ENCODE measurements at places on chromosomes 1 and 21.

GRCh38 chr1:53348486-53349368 lies 20.9 kb upstream of the LRP8 start:
- DNase-seq = no peak

- no peak for DNase-seq
Observed at GRCh38 chr1:67338642-67339041, 31.0 kb downstream of the IL12RB2 start.

DNA sequence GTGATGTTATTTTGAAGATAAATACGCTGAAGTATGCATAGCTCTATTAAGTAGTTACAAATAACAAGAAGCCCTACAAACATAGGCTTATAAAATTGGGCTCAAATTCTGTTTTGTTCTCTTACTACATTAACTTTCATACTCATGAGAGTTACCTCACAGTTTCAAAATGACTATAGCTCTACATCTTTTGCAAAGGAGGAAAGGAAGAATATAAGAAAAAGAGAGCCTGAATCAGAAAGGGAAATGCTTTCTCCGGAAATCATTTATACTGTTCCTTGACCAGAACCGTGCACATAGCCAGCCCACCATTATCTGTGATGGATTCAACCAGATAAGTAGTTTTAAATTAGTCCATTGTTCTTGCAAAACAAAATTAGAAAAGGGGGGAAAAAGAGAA lies 1252.1 kb downstream of the NCAM2 start:
- DNase-seq = no peak

DNA sequence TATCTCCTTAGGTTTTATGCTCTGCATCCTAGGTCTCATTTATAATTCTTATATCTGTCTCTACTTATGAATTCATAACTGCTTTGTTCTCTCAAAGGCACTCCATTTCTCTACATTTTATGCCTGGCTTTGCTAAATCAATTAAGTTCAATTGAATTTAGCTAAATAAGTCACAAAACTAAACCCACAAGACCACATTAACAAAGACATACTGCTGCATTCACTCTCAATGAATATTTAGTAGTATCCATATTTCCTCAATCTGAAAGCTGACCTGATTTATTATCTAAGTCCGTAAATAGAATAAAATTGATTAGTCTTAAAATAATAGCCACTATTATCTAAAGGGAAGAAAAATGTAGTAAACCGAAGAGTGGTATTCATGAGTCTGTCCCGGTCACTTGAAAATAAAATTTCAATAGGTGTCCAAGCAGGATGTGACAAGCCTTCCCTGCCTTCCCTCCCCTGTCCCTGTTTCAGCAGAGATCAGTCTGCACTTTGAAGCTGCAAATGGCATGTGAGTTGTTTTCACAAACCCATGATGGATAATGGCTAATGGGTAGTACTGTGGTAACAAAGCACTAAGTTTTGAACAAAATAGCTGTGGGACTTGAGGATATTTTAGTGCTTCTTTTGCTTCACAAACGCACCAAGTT lies 295.0 kb upstream of the NCAM2 start:
- DNase-seq = no peak

GRCh38 chr21:40902299-40902698 lies 55.3 kb upstream of the DSCAM start:
- DNase-seq = no peak

- DNase-seq = no peak
Observed at GRCh38 chr1:101365186-101365585, 128.4 kb downstream of the S1PR1 start.

GRCh38 chr1:76832521-76832920 lies 34.8 kb upstream of the ST6GALNAC5 start:
- no peak for DNase-seq

DNA sequence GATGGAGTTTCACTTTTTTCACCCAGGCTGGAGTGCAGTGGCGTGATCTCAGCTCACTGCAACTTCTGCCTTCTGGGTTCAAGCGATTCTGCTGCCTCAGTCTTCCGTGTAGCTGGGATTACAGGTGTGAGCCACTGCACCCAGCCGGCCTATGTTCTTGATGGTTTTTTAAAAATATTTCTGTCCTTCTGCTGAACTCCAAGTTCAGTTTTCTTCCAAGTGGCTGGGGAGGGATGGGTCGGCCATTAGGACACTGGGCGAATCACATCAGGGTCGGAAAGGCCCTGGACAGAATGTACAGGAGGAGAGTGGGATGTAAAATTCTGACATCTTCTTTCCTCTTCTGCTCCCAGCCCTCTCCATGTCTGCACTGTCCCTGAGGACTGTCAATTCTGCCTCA lies 289.6 kb downstream of the PTPRU start:
- no peak for DNase-seq

- no peak for DNase-seq
Observed at GRCh38 chr1:23611601-23612327, 52.5 kb upstream of the ID3 start.

DNA sequence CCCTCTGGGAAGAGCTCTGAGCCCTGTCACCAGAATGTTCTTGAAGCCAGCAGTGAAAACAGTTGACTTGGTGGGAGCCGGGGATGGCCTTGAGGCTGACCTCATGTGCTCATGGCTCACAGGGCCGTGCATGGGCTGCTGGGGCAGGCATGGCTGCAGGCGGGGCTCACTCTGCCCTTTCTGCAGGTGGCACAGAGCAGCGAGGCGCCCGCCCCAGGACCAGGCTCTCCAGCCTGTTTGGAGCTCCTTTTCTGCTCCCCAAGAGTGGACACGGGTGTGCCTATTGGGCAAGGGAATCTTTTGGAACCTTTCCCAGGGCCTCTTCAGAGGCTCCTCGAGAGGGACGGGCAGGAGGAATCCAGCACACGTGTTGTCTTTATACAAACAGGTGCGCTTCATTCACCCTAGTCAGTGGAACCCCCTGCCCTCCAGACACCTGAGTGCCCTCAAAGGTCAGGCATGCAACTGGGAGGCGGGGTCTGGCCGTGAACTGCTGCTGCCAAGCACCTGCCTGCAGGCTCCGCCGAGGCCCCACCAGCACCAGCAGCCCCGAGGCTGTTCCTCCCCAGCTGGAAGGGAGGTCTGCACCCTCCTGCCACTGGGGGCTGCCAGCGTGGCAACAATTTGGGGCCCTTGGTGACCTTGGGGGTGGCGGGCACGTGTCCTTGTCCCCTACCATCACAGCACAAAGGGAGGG lies 2.6 kb upstream of the TTC34 start:
- no peak for DNase-seq

DNA sequence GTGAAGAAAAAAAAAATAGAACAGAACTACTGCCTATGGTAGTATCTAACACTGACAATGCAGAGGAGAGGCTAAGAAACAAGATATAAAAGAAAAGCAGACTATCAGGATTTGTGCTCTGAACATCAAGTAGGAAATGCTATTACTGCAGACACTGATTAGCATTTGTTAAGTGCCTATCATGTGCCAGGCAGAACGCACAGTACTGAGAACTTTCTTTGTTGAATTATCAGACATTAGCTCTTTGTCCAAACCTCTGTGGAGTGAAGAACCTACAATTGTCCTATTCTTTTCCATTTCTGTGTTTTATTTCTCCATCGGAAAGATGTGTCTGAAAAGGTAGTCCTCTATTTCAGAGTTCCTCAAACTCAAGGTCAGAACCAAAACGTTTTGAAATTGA lies 30.5 kb upstream of the DISP1 start:
- no peak for DNase-seq

- DNase-seq = no peak
Observed at GRCh38 chr1:42137766-42138165, 15.4 kb upstream of the GUCA2B start.

- no peak for DNase-seq
Observed at GRCh38 chr1:35574655-35575415, 1.7 kb downstream of the TFAP2E start.

DNA sequence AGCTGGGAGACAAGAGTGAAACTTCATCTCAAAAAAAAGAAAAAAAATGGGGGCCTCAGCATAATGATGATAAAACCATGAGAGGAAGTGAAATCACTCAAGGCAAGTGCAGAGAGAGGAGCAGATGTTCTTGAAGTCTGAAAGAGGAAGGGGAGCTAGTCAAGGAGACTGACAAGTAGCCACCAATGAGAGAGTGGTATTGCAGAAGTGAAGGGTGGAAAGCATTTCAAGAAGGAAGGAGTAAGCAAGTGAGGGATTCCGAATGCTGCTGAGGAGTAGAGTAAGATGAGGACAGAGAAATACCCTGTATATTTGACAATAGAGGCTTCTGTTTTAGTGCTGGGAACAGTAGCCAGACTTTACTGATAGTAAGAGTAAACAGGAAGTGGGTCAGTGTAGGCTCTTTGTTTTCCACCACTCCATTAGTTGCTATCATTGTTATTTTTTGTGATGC lies 2.9 kb downstream of the TATDN3 start:
- DNase-seq = no peak

DNA sequence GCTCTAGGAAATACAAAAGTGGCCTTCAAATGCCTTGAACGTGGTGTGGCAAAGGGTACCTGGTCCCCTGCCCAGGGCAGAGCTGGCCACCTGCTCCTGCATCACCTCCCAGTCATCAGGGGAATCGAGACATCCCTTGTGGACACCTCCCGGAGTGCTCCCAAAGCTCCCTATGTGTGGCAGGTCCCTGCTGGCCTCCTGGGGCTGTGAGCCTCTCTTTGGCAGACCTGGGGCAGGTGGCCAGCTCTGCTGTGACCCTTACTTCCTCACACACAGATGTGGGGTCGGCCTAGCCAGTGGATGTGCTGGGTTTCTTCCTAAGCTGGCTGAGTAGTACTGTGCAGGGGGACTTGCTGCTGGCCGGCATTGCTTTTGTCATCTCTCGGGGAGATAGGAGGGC lies 86.5 kb downstream of the ITPKB start:
- DNase-seq = no peak

- DNase-seq = no peak
Observed at GRCh38 chr1:117261424-117261785, 50.7 kb upstream of the VTCN1 start.

DNA sequence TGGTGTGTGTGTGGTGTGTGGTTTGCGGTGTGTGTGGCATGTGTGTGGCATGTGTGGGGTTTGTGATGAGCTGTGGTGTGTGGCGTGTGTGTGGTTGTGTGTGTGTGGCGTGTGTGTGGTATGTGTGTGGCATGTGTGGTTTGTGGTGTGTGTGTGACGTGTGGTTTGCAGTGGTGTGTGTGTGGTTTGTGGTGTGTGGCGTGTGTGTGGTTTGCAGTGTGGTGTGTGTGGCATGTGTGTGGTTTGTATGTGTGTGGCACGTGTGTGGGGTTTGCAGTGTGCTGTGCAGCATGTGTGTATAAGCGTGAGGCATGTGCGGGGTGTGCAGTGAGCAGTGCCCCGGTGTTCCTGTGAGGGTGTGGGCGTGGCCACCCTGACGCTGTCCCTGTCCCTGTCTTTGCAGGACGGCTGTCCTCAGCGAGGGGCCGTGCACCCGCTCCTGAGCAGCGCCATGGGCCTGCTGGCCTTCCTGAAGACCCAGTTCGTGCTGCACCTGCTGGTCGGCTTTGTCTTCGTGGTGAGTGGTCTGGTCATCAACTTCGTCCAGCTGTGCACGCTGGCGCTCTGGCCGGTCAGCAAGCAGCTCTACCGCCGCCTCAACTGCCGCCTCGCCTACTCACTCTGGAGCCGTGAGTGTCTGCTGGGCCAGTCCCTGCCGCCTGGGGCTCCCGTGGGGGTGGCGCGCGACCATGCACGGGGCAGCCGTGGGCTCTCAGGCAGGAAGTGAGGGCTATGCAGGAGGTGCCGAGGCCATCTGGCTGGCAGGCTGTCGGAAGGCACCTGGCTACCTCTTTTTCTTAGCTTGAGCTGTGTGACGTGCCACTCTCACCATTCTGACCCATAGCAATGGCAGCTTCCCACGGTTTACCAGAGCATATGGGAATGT lies 52.6 kb upstream of the TRAPPC10 start:
- DNase-seq = no peak

- DNase-seq = no peak
Observed at GRCh38 chr1:244085891-244086290, 34.8 kb downstream of the ZBTB18 start.

GRCh38 chr1:89201106-89201794 lies 2.5 kb upstream of the GBP4 start:
- DNase-seq = no peak

DNA sequence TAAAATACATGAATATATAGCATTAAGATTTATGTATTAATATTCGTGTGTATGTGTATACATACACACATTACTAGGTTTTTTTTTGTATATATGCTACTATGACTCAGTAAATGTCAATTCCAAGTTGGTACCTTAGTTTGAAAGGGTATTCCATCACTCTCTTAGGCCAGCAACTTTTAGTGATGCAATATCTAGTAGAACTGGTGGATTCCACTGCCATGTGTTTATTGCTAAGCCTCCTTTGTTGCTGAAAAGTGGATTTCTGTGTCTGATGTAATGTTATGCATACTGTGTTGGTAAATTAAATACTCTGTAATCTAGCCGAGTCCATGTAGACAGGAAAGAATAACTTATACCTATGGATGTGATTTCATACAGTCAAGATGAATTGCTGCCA lies 16.9 kb upstream of the COL11A1 start:
- no peak for DNase-seq

DNA sequence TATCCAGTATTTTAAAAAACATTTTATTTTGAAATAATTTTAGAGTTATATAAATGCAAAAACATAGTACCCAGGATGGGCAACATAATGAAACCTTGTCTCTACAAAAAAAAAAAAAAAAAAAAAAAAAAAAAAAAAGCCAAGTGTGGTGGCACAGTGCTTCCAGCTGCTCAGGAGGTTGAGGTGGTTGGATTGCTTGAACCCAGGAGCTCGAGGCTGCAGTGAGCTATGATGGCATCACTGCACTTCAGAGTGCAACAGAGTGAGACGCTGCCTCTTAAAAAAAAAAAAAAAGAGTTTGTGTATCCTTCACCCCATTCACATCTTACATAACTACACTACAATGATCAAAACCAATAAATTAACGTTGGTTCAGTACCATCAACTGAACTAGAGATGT lies 115.6 kb upstream of the KIF26B start:
- DNase-seq = no peak

- DNase-seq = no peak
Observed at GRCh38 chr1:8017495-8018197, 8.5 kb downstream of the ERRFI1 start.

DNA sequence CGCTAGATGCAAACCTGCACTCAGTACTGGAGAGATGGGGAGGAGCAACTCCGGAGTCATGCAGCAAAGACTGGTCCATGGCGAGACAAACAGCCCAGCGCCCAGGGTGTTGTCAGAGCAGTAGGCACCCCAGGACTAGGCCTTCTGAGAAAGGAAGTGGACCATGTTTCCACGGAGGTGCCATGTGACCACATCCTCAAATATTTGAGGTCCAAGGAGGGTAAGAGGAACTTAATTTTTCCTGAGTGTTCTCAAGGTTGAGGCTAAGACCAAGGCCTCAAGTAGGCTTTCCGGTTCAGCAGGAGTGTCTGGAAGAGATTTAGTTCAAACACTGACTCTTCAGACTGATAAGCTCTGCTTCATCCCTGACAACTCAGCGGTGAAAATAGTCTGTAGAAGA lies 186.2 kb downstream of the RHOU start:
- no peak for DNase-seq

DNA sequence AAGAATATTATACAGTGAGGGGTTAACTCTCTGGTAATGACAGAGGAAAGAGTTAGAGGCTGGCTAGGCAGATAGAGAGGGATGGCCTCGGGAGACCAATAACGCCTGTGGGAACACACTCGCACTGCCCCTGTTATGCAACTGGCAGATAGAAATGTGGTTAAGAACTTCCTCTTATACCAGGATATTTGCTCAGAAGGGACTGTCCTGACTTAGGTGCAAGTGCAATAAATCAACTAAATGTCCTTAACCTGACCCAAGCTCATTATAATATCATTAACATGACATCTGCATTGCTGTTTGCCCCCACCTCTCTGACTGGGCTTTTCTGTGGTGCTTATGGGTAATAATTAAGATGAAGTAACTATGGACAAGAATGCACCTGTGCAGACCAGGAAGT lies 1518.0 kb downstream of the NCAM2 start:
- DNase-seq = no peak

GRCh38 chr1:92096317-92096716 lies 16.2 kb downstream of the BTBD8 start:
- DNase-seq = no peak
